Stromal cell of bone marrow (primary cell): ENCODE measurements at places on chromosomes 2 and 18.

DNA sequence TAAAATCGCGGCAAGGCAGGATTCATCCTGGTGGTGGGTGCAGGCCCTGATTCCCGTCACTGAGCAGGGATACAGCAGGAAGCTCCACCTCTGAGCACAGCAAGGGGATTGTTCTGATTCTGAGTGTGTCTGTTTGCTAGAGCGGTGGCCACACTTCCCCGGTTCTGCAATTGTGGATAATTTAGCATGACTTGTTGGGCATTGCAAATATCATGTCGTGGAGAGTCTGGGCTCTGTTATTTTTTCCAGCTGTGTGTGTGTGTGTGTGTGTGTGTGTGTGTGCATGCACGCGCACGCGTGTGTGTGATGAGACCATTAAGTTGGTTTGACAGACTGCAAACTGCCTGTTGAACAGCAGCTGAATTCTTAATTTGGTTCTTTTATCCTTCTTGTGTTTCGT is 4.1 kb upstream of the TMEM18 start:
- no peak for DNase-seq

DNA sequence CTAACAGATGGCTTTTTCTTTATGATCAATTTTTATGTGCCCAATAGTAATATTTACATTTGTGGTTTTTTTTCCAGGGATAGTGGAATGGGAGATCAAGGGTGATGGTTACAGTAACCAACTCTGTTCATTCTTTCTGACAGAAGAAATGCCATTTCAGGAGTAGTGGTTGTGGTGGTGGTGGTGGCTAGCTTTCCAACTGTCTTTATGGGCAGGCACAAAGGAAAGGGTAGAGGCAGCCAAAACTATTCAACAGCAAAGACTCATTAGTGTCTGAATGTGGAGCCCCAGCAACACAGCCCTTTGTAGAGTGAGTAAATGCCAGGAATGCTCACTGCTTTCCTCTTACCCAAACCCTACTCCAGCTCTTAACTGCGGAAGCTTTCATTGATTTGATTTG is 227.7 kb downstream of the RND3 start:
- DNase-seq = no peak

DNA sequence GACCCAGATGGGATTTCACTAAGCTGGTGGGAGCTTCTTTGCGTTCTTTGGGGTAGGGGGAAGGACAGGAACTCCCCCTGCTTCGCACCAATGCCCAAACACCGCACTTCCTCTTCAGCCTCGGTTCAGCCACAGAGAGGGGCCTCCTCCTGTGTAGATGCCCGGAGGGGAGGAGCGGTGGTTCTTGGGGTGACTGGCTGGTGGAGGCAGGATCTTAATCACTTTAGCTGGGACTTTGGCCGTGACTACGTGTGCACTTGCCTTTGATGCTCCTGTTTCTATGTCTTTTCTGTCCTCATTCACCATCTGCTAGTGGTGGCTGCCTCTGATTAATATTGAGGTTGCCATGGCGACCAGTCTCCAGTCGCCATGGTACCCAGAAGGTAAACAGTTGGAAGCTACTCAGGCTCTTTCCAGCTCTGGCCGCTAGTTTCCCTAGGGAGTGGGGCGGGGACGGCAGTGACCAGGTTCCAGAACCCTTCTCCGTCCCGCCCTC is 1.9 kb downstream of the CNGA3 start:
- DNase-seq = no peak

- no peak for DNase-seq
These were observed 21.0 kb downstream of the MROH2A start for GRCh38 chr2:233799087-233799665.

GRCh38 chr2:132668189-132668823 is 1.7 kb downstream of the LYPD1 start:
- DNase-seq = no peak

- no peak for DNase-seq
These were observed 33.6 kb downstream of the GREB1L start for GRCh38 chr18:21275645-21276044.

GRCh38 chr2:196336715-196337114 is 165.3 kb upstream of the STK17B start:
- no peak for DNase-seq

DNA sequence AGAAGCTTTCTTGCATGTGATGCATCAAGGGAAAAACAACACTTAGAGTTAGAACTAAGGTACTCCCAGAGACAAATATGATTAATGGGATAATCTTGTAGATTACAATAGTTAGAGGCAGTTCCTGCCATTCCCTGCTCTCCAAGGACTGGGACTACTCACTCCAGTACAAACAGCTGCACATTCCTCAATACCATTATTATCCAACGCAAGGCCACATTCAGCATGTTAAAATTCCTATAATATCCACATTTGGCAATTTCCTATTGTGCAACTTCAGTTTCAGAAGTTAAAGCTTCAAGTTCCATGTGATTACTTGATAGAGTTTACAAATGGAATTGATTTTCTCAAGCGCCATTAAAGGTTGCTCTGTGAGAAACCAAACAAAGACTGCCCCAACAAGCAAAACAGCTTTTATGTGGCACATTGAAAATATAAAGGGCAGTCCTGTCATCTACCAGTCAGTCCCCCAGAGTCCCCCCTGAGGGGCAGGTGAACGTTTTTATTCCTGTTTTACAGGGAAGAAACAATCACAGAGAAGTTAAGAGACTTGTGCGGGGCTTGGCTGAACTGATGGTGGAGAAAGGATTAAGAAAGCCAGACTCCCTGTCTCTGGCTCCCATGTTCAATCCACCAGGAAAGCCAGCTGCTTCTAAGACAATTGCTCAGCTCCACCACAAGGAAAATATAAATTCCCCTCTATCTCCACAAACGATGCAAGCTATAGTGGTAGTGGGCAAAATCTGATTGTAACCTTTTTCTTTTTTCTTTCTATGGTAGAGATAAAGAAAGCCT is 72.6 kb downstream of the TXNL1 start:
- DNase-seq = peak; percentile 89

DNA sequence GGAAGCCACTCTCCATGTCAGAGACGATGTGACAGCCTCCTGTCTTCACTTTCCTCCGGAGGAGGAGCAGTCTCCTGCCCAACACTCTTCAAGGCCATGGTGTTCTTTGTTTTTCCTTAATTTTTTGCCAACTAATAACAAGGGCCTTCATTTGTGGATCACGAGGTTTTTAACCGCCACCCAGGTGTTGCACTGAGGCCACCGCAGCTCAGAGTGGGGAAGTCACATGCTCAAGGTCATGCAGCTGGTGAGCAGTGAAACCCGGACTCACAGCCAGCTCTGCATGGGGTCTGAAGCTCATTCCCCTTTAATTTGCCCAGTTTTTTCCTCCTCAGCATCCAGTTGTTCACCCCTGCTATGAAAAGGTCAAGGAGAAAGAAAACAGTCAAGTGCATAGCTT is 19.6 kb downstream of the ENOSF1 start:
- DNase-seq = no peak

- no peak for DNase-seq
These were observed 229.0 kb downstream of the AGAP1 start for GRCh38 chr2:235722869-235723268.

GRCh38 chr2:216555274-216555673 is 56.6 kb downstream of the RPL37A start:
- DNase-seq = no peak

DNA sequence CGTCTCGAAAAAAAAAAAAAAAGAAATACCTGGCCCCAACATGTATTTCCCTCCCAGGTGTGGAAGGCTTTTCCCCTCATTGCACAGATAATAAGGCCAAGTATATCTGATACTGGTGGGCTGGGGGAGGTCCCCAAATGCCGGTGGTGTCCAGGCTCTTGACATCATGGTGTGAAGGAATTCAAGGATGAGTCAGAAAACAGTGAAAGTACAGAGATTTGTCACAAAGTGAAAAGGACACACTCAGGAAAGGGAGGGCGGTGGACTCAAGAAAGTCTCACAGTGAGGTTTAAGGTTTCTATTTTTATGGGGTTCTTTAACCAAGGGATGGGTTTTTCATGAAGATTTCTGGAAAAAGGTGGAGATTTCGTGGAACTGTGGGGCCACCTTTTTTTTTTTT is 37.8 kb upstream of the FZD5 start:
- no peak for DNase-seq

GRCh38 chr2:66699793-66700676 is 265.1 kb downstream of the MEIS1 start:
- DNase-seq = no peak

- no peak for DNase-seq
These were observed 123.2 kb downstream of the PHLPP1 start for GRCh38 chr18:62838475-62839098.

GRCh38 chr18:70243131-70243929 is 37.8 kb upstream of the RTTN start:
- no peak for DNase-seq

- no peak for DNase-seq
These were observed 18.4 kb downstream of the PREPL start for GRCh38 chr2:44342854-44343253.

DNA sequence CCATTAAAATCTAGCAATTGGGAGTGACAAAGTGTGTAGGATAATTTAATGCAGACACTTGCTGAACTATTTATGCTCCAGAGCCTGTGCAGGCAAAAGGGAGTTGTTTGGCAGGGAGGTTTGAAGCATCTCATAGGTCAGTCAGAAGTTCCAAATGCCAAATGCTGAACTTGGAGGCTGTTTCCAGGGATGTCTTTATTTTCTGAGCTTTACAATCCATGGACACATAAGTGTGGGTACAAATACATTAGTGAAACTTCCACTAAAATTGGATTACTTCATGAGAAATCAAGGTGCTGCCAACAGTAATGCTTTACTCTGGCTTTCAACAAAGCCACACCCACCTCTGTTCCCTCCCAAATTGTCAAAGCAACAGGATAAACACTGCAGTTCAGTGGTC is 422.1 kb upstream of the SETBP1 start:
- no peak for DNase-seq

GRCh38 chr2:240643093-240643810 is 18.0 kb downstream of the GPR35 start:
- DNase-seq = no peak

GRCh38 chr2:38274286-38275276 is 102.5 kb downstream of the ATL2 start:
- DNase-seq = peak; percentile 71

DNA sequence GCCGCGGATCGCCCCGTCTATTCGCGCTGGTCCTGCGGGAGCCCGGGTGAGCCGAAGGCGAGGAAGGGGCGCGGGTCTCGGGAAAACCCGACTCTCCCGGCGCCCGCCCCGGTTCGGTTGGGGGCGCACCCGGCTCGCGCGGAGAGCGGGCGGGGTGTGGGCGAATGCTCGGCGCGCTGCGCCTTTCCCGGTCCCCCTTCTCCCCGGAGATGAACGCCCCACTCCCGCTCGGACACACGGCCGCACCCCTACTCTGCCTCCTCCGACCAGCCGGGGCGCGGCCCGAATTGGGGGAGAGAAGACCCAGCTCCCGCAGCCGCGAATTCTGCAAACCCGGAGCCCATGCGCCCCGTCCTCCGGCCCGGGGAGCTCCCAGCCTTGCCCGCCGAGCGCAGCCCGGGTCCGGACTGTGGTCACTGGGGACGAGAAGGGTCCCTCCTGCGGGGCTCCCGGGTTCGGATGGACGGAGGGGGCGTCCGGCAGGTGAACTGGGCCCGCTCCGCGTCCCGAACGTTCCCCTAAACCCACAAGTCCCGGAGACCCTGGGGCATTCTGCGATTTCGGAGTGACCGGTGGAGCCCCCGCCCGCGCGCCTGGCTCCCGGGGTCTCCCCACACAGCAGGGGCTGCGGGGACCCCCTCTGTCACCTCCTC is 734 bp downstream of the KCNG2 start:
- no peak for DNase-seq

- peak; percentile 39 for DNase-seq
These were observed 39.8 kb downstream of the ADCYAP1 start for GRCh38 chr18:944440-944839.

DNA sequence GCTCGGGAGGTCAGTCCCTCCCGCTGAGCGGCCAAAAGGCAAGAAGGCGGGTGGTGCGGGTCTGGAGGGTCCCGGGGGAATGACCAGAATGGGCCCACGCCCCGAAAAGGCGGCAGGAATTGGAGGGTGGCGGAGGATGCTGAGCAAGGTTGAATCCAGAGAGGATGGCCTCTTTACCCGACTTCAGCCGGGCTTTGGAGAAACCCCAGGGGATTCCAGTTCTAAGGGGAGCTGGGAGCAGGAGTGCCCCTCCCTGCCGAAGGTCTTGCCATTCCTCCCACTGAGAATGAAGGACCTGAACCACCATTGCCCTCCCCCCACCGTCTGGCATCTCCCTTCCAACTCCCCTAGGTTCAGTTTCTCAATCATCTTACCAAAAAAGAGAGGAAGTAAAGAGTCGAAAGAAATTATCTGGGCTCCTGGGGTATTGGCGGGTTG is 38.9 kb upstream of the ATP6V1B1 start:
- no peak for DNase-seq
